Breast epithelium (tissue), 4 donors: ENCODE measurements at places on chromosomes 4 and X.

DNA sequence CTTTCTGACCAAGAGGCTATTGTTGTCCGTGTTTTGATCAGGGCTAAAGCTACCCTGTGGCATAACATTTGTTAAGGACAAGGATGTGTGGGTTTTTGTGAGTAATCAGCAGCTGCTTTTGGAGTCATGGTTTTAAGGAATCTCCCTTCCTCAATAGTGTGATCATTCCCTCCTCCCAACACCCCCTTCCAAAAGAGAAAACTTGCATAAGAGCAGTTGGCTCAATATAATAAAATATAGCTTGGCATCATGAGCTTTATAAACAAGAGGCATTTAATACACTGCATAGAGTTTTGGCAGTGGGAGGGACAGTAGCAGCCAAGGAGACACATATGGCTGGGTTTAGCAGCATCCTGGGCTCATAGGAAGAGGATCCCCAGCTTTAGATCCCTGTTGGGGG lies 84.7 kb downstream of the NHS start:
- DNase-seq = no peak

DNA sequence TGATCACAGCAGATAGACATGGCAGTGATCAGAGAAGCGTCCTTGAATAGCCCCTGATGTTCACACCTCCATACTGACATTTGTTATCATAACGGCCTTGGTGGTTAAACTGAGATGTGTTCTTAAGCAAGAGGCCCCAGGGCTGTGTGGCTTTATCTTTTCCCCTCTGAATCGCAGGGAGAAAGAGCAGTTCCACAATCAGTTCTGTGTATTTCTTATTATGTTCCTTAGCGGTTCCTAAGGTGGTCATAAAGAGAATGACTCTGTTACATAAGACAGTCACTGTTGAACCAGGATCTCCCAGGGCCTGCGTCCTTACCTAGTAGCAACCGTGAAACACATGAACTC lies 52.8 kb upstream of the CBR4 start:
- no peak for DNase-seq

DNA sequence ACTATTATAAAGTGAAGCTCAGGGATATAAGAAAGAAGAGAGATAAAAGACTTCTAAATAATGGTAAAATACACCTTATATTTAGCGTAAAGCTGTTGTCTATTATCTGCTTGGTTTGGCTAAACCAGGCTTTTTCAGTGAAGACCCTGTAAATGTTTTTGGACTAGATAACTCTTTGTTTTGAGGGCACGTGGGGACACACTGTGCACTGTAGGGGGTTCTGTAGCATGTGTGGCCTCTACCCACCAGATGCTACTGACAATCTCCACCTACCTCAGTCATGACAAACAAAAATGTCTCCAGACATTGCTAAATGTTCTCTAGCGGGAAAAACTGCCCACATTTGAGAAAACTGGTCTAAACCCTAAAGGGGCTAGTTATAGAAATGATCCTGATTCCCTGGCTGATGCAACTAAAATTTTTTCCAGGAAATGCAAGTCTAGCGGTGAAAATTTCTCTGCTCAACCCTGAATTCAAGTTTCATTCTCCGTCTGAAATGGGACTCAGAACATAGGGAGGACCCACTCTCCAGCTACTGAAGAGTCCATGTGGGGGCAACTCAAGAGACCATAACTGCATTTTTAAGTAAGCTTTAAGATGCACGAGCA lies 355.2 kb upstream of the RASGEF1B start:
- DNase-seq = no peak

- peak; percentile 17 for DNase-seq
Observed at GRCh38 chr4:79514621-79515329, 106.7 kb upstream of the GK2 start.

- DNase-seq = no peak
Observed at GRCh38 chr4:11805842-11806241, 377.1 kb upstream of the HS3ST1 start.

- no peak for DNase-seq
Observed at GRCh38 chr4:1329408-1330371, 17.3 kb upstream of the UVSSA start.

- DNase-seq = no peak
Observed at GRCh38 chrX:50577326-50577725, 106.7 kb upstream of the DGKK start.

DNA sequence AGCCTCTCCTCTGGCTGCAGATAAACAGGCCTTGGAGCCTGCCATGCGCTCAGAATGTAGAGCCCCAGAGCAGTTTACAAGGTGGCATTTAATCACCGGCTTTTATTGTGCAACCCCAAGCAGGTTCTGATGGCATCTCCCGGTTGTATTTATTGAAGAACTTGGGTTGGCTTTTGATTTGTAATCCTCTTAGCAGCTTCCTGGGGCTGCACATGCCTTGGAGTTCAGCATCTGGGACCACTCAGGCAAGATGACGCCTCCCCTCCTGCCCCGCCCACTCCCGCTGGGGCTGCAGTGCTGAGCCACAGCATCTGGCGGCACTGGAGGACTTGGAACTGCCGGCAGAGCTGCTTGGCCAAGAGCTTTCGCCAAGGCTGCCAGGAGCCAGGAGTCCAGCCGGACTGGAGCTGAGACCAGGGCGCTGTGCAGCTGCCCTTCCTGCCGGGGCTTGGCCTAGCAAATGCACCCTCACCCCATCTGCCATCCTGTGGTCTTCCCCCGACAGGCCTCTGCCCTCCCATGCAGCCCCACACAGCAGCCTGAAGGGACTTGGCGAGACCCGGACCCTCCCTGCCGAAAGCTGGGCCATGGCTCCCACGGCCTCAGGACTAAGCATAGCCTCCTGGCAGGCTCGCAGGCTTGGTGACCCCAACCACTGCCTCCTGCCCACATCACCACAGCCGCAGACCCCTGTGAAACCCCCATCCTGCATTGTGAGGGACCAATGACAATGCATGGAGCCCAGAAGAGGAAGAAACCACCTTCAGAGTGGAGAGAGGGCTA lies 5.4 kb downstream of the HTRA3 start:
- peak; percentile 65 for DNase-seq

DNA sequence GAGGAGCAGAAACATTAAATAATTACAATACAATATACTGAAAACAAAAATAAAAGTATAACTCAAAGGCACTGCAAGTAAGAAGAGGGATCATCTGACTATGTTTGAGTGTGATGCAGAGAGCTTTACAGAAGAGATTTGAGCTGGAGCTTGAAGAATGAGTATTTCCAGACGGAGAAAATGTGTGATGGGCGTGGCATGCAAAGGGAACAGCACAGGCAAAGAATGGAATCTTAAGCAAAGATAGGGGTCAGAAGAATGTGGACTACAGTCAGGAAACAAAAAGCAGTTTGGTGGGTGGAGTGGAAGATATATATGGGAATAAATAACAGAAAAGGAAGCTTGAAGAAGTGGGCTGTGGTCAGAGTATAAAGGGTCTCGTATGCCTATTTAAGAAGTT lies 45.5 kb downstream of the OPHN1 start:
- no peak for DNase-seq

GRCh38 chrX:77776659-77777058 lies 9.4 kb downstream of the ATRX start:
- DNase-seq = no peak

- DNase-seq = no peak
Observed at GRCh38 chr4:40316333-40316781, 18.8 kb upstream of the CHRNA9 start.

GRCh38 chr4:176833400-176834175 lies 40.9 kb upstream of the VEGFC start:
- DNase-seq = no peak

GRCh38 chrX:119155416-119156035 lies 27.9 kb upstream of the KIAA1210 start:
- DNase-seq = no peak

- DNase-seq = no peak
Observed at GRCh38 chr4:67886281-67886680, 2.5 kb upstream of the TMPRSS11D start.

- DNase-seq = no peak
Observed at GRCh38 chr4:159307929-159308328, 205.1 kb downstream of the RAPGEF2 start.

- no peak for DNase-seq
Observed at GRCh38 chrX:16148896-16149295, 18.4 kb upstream of the MAGEB17 start.

DNA sequence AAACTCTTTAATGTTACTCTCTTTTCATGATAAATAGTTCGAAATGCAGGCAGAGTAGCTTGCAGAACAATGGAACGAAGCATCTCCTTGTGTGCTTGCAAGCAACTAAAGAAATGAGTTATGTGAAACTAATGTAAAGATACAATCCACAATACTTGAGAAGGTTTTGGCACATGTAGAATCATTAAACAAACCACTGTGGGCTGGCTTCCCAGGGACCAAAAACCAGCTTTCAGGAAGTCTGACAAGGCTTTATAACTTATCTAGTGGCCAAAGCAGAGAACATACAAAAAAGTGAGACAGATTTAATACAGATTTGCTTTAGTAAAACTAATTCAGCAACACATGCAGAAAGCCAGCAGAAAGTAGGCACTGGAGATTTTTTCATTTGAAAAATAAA lies 1673.8 kb upstream of the AGA start:
- no peak for DNase-seq

DNA sequence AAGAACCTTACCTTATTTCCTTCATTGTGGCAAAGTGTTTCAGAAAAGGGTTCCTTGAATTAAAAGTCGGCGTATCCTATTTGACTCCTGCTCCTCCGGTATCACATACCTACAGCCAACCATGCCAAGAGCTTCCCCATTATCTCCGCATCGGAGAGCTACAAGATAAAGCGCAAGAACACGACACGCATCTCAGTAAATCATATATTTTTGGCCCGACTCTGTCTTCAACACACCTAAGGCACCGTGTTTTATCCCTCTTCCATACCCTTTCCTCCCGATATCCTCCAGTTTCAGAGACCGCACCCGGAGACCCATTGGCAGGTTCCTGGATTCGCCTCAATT lies 497 bp upstream of the THAP9 start:
- DNase-seq = no peak

GRCh38 chr4:141238186-141238585 lies 17.5 kb downstream of the ZNF330 start:
- DNase-seq = no peak

GRCh38 chr4:24643774-24644520 lies 59.6 kb upstream of the DHX15 start:
- DNase-seq = no peak
